ENCODE measurements at places on chromosomes 5 and 9. TPM values are rescaled to one million over a fixed set of nuclear protein-coding genes. Genes with fewer than 3 reads are reported as not detected.

The ERAP2 gene
- 97.0 TPM for total RNA-seq

The GCNT4 gene
- 0.19 TPM for total RNA-seq

The TMEM174 gene
- total RNA-seq, result not detected

The LEAP2 gene
- 1.9 TPM for total RNA-seq

The GHR gene
- 1.1 TPM for total RNA-seq

The PCDHB9 gene
- total RNA-seq, result 11.2 TPM

The ANKRD33B gene
- 1.2 TPM for total RNA-seq

The IL7R gene
- total RNA-seq, result 114 TPM

The FOXD4 gene
- total RNA-seq, result 0.65 TPM

The ORM2 gene
- not detected for total RNA-seq

The PCDHGA8 gene
- total RNA-seq, result 0.31 TPM

The COMMD10 gene
- 68.1 TPM for total RNA-seq

The SHB gene
- 15.1 TPM for total RNA-seq

The PCDHAC2 gene
- total RNA-seq, result 5.1 TPM

The TOR2A gene
- total RNA-seq, result 12.7 TPM

The KIF24 gene
- 11.5 TPM for total RNA-seq

The SHOC1 gene
- total RNA-seq, result not detected

The ZNF608 gene
- total RNA-seq, result 1.8 TPM

The PTGES2 gene
- total RNA-seq, result 87.7 TPM

The ZMAT2 gene
- 100 TPM for total RNA-seq

The SPARC gene
- total RNA-seq, result 3,811 TPM

The SECISBP2 gene
- total RNA-seq, result 33.2 TPM

The AFAP1L1 gene
- total RNA-seq, result 1.4 TPM

The PLAC8L1 gene
- not detected for total RNA-seq

The IL13 gene
- total RNA-seq, result not detected

The FAM151B gene
- 1.9 TPM for total RNA-seq

Data from A172 (cell line).